Inflammatory macrophage treated with lipopolysaccharide for 1 hour (primary cell): ENCODE measurements at places on chromosomes 5 and 9.

- no peak for DNase-seq
Observed at GRCh38 chr9:17824616-17825264, 245.9 kb downstream of the SH3GL2 start.

GRCh38 chr5:111232311-111233051, 8.3 kb downstream of the CAMK4 start:
- DNase-seq: no peak

DNA sequence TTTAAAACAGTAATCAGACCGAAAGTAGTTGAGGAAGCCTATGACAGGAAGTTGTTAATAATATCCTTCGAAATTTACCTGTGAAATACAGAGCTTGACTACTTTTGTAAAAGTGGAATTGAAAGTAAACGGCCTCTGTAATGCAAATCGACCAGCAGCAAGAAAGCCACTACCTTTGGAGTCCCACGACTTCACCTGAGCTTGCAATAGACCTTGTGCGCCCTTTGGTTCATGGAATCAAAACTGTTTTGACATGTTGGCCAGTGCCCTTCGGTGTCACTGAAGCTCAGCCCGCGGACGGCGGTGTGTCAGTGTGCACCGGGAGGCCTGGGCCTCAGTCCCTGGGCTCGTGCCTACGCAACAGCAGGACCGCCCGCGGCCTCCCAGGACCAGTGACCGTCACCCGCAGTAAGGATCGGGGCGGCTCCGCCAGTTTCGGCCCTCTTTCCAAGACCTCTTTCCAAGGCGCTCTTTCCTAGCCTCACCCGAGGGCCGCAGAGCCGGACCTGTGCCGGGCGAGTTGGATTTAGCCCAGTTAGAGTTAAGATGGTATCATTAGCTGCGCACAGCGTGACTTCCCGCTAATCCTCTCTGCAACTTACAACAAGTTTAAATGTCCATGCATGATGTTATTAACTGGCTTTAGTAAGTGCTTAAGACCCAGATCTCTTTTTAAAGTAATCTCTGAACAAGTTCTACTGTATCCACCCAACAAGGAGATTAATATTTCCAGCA, 223.3 kb downstream of the MEF2C start:
- no peak for DNase-seq

GRCh38 chr5:119105971-119106370, 35.1 kb downstream of the DMXL1 start:
- no peak for DNase-seq

DNA sequence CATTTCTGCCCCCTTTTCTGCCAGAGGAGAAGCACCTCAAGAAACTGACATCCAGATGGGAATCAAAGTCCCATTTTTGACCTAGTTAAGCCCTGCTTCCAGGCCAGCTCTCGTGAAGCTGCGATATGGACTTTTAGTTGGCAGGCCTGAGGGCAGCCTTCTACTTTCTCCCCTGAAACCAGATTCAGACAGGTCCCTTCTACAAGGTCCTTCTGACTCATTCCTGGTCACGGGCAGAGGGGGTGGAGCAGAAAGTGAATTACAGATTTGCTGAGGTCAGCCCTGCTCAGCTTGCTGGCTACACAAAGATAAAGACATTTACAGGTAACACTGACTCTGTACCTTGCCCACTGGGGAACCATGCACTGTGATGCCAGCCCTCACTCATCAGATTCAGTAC, 52.8 kb upstream of the TUT7 start:
- no peak for DNase-seq

- no peak for DNase-seq
Observed at GRCh38 chr5:80077051-80077714, 42.0 kb downstream of the THBS4 start.

- no peak for DNase-seq
Observed at GRCh38 chr5:16792598-16793275, 143.4 kb downstream of the MYO10 start.

GRCh38 chr9:108903420-108904103, 30.4 kb downstream of the ELP1 start:
- DNase-seq: no peak

- DNase-seq: no peak
Observed at GRCh38 chr5:141735823-141736222, 53.8 kb upstream of the ARAP3 start.

- no peak for DNase-seq
Observed at GRCh38 chr5:125891061-125891725, 532.0 kb upstream of the GRAMD2B start.

DNA sequence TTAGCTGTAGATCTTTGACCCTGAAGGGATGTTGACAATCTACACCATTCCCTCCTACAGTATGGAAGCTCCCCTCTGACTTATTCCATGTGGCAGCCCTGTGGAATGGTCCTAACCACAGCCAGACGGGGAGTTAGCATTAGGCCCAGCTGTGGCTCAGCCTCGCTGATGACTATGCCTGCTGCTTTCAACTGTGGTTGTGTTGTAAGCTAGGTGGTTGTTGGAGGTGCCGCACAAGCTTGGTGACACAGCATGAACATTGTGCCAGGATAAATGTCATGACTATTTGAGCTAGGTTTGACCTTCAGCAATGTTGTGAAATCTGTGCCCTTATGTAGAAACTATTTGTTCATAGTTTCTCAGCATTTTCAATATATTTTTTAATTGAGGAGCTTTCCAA, 40.6 kb downstream of the SGCD start:
- DNase-seq: no peak

DNA sequence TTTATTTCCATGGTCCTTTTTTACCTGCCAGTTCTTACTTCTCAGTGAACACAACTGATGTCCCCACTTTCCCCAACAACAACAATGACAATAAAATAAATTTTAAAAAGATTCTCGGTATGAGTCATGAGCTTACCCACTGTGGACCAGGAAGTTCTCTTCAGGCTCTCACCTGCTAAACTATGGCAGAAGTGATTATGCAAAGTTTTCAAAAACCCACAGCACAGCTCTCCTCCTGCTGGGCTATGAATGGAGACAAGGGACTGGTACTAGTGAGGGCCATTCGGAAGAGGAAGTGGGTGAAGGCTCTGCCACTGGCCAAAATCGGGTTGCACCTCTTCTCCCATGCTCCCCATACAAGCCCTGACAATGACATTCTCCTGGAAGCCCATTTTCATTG, 429.4 kb downstream of the PIK3R1 start:
- DNase-seq: no peak

- no peak for DNase-seq
Observed at GRCh38 chr5:180294411-180294810, 2.5 kb upstream of the MAPK9 start.

DNA sequence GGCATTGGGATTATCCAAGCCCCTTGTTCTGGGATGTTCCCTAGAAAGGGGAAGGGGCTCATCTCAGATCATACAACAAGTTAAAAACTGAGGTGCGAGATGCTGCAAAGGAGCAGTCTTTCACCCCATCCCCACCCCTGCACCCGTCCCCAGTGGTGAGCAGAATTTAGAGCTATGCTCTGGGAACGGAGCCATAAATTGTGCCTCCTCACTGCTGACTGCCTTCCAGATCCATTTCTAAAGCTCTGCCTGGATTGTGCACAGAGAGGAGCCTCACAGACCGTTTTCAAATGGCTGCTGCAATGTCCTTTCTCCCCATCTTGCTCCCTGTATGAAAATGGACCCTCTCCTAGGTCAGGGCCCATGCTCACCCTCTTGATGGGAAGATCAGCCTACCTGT, 8.3 kb downstream of the SLC25A48 start:
- no peak for DNase-seq

DNA sequence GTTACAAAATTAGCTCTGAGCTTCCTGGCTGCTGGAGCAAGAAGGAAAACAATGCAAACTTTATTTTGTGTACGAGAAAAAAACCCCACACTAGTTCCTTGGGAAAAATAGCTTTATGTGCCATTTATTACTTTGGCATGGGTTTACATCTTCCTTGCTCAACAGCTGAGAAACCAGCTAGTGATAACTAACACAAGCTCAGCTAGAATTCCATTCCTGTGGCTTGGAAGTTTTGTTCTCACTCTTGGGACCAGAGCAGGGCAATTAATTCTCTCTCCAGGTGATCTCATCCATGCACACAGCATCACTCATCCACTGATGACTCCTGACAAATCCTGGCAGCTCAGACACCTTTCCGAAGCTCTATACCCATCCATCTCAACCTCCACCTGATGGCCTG, 104.1 kb downstream of the CRB2 start:
- DNase-seq: no peak

- no peak for DNase-seq
Observed at GRCh38 chr5:40221796-40222195, 457.9 kb upstream of the PTGER4 start.

GRCh38 chr5:150653145-150653761, 7.8 kb upstream of the MYOZ3 start:
- no peak for DNase-seq

- DNase-seq: no peak
Observed at GRCh38 chr5:61735531-61735930, 403.5 kb downstream of the ZSWIM6 start.

DNA sequence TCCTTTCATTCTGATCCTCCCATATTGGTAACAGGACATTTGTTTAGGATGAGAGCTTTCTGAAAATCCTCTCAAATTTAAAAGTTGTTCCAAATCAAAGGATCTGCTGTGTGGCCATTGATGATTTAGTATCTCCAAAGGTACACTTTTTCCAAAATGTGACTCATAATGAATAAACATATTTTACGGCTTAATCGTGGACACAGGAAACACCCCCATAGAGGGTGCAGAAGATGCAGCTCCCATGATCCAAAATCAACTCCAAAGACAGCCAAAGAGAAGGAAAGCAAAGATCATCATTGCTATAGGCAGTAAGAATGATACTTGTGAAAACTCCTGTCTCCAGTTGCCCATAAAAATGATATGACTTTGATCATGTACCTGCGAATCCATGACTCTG, 239.7 kb downstream of the PIK3R1 start:
- no peak for DNase-seq

- DNase-seq: no peak
Observed at GRCh38 chr9:91654527-91654926, 230.9 kb upstream of the NFIL3 start.

- no peak for DNase-seq
Observed at GRCh38 chr5:74725331-74725730, 40.3 kb downstream of the HEXB start.

DNA sequence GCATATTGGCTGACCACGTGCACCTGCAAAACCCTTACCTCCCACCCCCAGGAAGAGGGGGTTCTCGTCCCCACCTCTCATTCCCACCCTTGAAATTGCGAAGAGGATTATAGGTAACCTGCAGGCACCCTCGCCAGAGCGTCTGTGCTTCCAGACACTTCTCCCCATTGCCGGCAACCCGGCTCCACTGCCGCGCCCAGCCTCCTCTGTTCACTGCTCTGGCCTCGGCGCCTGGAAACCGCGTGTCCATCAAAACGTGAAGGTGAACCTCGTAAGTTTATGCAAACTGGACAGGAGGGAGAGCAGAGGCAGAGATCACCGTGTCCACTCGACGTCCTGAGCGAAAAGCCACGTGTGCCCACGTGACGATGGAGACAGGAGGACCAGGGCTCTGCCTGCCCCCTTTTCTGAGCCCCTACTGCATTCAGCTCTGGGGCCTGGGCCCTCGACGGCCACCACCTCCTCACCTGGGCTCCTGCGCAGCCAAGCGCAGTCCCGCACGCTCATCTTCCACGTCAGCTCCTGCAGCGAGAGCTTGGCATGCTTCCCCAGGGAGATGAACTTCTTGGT, 1.9 kb downstream of the TERT start:
- no peak for DNase-seq

DNA sequence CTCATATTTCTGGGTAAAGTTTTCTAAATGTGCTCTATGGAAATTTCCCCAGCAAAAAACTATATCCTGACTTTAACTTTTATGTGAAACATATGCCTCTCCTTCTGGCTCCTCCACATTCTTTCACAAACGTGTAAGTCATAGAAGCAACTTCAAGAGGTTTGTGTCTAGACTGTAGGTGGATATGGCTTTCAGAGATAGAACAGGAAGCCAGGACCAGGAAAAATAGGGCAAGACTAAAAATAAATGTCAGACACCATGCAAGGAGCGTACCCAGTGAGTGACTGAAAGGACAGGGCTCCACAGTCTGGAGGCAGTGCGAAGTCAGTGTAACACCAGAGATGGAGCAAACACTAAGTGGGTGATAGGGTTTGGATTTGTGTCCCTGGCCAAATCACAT, 240.7 kb downstream of the COX7C start:
- no peak for DNase-seq

- DNase-seq: no peak
Observed at GRCh38 chr5:96517295-96517694, 84.2 kb upstream of the PCSK1 start.

DNA sequence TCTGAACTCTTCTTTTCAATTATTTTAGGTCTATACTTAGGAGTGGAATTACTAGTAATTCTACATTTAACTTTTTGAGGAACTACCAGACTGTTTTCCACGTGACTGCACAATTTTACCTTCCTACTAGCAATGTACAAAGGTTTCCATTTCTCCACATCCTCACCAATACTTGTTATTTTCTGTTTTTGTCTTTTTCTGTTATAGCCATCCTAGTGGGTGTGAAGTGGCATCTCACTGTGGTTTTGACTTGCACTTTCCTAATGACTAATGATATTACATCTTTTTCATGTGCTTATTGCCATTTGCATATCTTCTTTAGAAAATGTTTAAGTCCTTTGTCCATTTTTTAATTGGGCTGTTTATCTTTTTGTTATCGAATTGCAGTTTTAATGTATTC, 136.9 kb upstream of the EGFLAM start:
- DNase-seq: no peak

- no peak for DNase-seq
Observed at GRCh38 chr9:4207881-4208615, 91.8 kb downstream of the GLIS3 start.
